ENCODE measurements at places on chromosomes 2 and 18. TPM values are rescaled to one million over a fixed set of nuclear protein-coding genes. Genes with fewer than 3 reads are reported as not detected.

- no peaks in the 10 kb centered on the region for H3K36me3 ChIP-seq
- no peaks in the 10 kb centered on the region for H3K4me1 ChIP-seq
- H3K4me3 ChIP-seq = no peak overlapping the region
Observed at GRCh38 chr2:74619651-74620297, 28.4 kb downstream of the M1AP start.

DNA sequence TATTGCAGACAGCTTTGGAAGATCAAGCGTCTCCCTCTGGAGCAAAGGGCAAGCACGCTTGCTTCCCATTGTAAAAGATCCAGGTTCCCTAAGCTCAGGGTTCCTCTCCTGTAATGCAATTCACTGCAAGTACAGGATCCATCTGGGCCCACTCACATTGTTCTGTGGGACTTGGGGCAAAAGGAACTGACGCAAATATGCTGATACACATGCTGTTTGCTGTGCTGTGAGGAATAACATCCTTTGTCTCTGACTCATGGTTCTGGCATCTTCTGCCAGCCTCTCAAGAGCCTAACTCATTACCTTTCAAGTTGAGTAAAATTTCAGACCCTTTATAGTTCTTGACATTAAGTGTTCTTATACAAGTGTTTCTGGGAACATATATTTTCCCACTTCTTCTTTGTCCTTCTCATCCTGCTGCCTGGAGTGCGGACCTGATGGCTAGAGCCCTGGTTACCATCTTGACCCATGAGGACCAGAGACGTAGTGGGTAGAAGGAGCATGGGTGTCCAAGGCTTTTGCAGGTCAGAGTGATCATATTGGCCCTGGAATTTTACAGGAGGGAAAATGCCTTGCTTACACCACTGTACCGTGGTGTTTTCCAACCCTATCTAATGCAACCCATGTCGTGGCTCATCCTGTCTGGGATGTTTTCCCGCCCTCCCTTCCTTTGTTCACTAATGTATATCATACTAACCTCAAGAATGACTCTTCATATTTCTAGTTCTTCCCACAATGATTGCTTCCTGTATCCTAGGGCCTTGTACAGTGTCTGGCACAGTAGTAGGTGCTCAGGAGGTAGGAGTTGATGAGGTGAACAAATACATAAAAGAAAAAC, 145.7 kb upstream of the GLI2 start:
- DNase-seq = no peak
- H3K36me3 ChIP-seq = no peaks in the 10 kb centered on the region
- H3K27ac ChIP-seq = no peak overlapping the region
- H3K4me1 ChIP-seq = no peaks in the 10 kb centered on the region
- H3K27me3 ChIP-seq = no peaks in the 10 kb centered on the region

The SLC35F5 gene
- 96.7 TPM for total RNA-seq

DNA sequence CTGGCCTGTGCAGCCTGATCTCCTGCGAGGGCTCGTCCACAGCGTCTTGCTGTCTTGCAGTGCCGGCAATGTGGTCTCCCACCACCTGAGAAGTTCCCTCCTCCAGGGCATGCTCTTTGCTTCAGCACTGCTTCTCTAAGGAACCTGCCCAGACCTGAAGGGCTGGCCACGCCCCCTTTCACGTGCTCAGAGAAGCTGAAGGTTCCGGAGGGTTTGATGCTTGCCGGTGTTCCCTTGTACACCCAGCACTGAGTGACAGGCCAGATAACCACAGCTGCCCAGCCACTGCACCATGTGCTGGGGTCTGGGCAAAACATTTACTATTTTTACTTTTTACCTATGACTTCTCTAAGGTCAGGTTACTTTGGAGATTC, 1.7 kb upstream of the POLR2D start:
- H3K27me3 ChIP-seq = no peaks in the 10 kb centered on the region
- no peaks in the 10 kb centered on the region for H3K4me1 ChIP-seq
- no peaks in the 10 kb centered on the region for H3K36me3 ChIP-seq
- DNase-seq = peak; percentile 67
- H3K4me3 ChIP-seq = no peak overlapping the region

The C2orf78 gene
- total RNA-seq = not detected

The THOC1 gene
- total RNA-seq = 56.2 TPM

DNA sequence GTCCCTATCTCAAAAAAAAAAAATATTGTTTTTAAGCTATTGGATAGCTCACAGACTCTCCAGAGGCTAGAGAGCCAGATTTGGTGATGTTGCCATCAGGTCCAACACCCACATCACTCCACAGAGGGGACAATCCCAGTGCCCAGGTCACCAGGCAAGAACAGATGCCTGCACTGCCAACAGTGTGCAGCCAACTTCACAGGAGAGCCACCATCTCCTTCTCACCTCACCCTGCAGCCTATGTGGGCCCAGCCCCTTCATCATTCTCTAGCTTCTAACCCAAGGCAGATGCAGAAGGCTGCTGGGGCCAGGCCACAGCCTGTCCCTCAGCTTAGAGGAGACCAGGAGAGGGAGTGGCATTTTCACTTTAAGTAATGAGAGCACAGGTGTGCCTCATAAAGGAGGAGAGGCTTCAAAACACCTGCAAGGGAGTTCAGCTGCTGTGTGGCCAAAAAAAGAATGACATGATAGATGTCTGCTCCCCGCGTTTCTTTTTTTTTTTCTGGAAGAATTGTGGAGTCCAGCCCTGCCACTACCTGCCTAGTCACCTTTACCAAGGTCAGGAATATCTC, 98.0 kb upstream of the ZSWIM2 start:
- H3K36me3 ChIP-seq = no peaks in the 10 kb centered on the region
- no peak overlapping the region for H3K27ac ChIP-seq
- no peaks in the 10 kb centered on the region for H3K27me3 ChIP-seq
- no peak overlapping the region for H3K4me3 ChIP-seq
- H3K4me1 ChIP-seq = no peaks in the 10 kb centered on the region
